ENCODE measurements at places on chromosomes 5 and 9.

GRCh38 chr9:9846557-9846956 lies 766.2 kb downstream of the PTPRD start:
- DNase-seq: no peak

GRCh38 chr5:122880749-122881148 lies 35.3 kb downstream of the SNX24 start:
- no peak for DNase-seq

DNA sequence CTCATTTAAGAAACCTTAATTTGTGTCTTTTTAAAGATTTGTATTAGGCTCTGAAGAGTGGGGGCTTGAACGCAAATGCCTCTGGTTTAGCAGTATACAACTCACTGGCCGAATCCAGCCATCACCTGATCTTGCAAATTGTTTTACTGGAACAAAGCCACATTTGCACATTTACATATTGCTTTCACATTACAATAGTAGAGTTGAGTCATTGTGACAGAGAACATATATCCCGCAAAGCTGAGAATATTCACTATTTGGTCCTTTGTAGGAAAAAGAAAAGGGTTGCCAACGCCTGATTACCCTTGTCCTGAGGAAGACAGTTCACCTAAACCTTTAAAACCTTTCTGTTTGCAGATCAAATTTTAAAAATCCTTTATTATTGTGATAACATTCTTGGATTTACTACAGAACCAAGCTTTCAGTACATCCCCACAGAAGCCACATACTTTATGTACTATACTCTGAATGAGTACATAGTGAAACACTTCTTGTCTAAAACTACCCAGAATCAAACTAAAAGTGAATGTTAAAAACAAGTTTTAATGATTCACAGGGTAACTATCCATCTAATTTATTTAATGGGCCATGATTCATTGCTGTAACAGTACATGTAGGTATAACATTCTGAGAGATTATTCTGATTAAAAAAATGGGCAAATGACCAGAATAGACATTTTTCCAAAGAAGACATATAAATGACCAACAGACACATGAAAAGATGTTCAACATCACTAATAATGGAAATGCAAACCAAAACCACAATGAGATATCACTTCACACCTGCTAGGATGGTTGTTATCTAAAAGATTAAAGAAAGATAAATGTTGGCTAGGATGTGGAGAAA lies 161.0 kb downstream of the SLC25A46 start:
- no peak for DNase-seq

GRCh38 chr5:24703934-24704333 lies 59.2 kb upstream of the CDH10 start:
- DNase-seq: no peak

DNA sequence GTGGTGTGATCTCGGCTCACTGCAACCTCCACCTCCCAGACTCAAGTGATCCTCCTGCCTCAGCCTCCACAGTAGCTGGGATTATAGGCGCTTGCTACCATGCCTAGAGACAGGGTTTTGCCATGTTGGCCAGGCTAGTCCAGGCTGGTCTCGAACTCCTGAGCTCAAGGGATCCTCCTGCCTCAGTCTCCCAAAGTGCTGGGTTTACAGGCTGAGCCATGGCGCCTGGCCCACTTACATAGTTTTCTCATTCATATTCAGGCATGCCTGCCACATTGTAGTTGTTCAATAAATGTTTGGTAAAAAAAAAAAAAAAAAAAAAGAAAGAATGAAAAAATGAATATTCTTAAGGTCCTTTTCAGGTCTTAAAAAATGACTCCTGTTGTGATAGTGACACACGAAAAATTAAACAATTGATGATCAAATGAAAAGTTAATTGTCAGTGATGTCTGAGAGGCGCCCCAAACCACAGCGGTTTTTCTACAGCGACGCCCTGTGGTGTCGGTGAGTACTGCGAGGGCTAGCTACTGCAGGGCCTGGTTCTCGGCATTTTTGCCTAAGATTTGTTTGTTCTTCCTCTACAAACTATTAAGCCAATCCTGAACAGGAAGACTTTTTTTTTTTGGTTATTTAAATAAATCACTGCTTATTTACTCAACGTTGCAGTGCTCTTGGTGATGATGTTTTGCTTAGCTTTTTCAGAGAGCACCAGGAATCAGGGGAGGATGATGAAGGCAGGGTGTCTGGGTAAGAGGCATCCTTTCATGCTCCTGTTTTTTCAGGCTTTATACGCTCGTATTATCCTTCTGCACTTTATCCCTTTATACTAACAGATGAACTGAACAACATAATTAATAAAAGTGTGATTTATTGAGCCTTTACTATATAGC lies 67.0 kb upstream of the DPYSL3 start:
- DNase-seq: peak; percentile 12

- DNase-seq: no peak
These were observed 11.4 kb upstream of the IL3 start for GRCh38 chr5:132049093-132049492.

DNA sequence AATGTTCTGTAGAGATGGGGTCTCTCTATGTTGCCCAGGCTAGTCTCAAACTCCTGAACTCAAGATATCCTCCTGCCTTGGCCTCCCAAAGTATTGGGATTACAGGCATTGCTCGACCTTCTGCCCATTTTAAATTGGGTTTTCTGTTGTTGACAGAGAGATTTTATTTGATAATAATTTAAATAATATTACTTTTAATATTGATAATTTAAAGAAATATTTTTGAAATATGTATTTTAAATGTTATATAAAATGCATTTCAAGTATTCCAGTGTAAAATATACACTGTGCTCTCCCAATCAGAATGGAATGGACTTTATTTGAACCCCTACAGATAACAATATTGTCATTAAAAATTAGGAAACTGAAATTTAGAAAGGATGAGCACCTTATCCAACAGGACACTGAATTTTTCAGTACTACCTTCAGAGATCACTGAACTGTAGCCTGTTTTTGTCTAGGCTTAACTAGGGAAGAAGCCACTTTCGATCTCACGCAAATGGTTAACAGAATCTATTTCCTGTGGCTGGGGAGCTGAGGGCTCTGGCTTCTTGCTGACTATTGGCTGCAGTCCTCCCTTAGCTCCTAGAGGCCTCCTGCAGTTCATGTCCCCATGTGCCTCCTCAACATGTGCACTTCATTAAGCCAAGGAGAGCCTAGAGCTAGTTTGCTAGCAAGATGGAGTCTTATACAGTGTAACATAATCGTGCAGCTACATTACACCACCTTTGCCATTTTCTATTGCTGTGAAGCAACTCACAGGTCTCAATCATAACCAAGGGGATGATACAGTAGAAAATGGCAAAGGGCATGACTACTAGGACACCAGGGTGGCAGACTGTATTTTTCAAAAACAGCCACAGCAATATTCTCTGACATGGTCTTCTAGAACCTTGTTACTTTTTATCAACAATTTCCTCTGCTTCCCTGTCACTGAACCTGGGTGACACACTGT lies 150.0 kb downstream of the CDC42SE2 start:
- peak; percentile 57 for DNase-seq

DNA sequence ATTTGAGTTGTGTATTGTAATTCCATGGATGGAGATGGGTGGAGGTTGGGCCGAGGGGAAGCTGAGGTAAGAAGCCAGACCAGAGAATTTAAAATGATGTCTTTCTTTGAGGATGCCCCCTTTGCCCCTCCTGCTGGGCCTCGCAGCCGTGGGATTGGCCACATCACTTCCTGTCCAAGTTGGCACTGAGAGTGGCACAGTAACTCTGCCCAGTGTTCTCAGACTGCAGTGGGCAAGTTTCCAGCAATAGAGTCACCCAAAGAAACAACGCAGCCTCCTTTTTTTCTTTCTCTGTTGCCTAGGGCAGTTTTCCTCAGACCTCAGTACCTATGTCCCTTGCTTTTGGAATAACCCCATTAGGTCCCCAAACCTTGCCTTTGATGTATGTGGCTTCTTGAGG lies 306.6 kb upstream of the DMRT1 start:
- no peak for DNase-seq

- DNase-seq: no peak
These were observed 79.2 kb downstream of the RGS3 start for GRCh38 chr9:113542741-113543140.

DNA sequence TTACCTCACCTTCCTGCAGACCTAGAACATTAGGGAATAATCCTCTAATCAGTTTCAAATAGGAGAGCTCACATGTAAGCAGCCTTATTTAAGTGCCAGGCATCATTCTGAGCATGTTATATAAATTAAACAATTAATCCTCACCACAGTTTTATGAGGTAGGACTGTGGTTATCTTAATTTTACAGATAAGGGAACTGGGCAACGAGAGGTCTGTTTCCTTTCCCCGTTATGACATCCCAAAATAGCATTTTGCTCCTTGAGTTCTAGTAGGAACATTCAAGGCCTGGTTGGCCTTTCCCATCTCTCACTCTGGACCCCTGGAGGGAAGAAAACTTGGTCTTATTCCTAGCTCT lies 19.1 kb upstream of the IFNB1 start:
- DNase-seq: no peak

GRCh38 chr9:68446836-68447235 lies 90.4 kb downstream of the PGM5 start:
- DNase-seq: no peak

Measured in CD4-positive, alpha-beta T cell treated with Interleukin-17A for 1 hour (primary cell).